ENCODE measurements at places on chromosomes 4 and X.

- DNase-seq: peak; percentile 100
- H3K27me3 ChIP-seq: no peaks in the 10 kb centered on the region
- H3K4me1 ChIP-seq: no peaks in the 10 kb centered on the region
- peak within 1 kb of the TSS; percentile 99 for H3K27ac ChIP-seq
- H3K4me3 ChIP-seq: peak within 1 kb of the TSS; percentile 91
Measured at GRCh38 chr4:15681372-15682241, at the start of gene FAM200B. Gene FAM200B, plus strand, starts transcription at chr4:15681827. Its CDS starts 5,151 bp downstream, at chr4:15686978.

GRCh38 chr4:124713185-124713592 is 657 bp upstream of the ANKRD50 start:
- peak overlapping the region; percentile 94 for H3K27ac ChIP-seq
- H3K4me1 ChIP-seq: peaks cover 11% of the 10 kb centered on the region
- no peaks in the 10 kb centered on the region for H3K27me3 ChIP-seq
- DNase-seq: no peak
- no peaks in the 10 kb centered on the region for H3K36me3 ChIP-seq

DNA sequence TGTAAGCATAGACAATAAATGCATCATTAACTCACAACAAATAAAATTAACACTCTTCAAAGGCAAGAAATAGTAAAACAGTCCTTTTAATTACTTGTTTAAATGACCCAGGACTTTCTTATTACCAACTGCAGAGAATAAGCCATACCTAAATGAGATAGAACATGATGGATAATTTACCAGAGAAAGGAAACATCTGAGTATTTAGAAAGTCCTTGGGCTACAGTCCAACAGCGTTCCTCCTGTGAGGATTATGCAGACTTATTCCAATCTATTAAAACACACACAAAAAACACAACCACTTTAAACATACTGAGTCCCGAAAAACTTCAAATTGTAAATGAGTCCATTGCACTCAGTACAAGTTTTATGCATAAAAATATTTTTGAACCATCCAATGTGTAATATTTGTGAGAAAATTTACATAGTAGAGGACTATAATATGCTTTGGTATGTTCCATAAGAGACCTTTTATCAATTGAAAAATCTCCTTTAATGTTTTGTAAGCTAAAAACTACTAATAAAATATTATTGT is 129.2 kb downstream of the NR3C2 start:
- H3K27ac ChIP-seq: no peak overlapping the region
- no peak for DNase-seq
- H3K4me3 ChIP-seq: no peak overlapping the region
- no peaks in the 10 kb centered on the region for H3K36me3 ChIP-seq
- no peaks in the 10 kb centered on the region for H3K4me1 ChIP-seq
- no peaks in the 10 kb centered on the region for H3K27me3 ChIP-seq

DNA sequence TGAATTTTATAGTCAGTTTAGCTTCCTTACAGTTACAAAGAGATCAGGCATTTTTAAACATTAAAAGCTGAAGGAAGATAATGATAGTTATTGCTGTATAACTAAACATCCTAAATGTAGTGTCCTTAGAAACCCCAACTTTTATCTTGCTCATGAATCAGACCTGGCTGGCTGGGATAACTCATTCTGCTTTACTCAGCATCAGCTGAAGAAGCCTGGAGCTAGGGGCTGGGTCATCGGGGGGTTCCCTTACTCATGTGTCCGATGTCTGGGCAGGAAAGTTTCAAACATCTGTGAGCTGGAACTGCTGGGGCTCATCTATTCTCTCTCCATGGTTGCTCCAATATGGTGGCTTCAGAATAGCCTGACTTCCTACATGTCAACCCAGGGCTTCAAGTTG is 113.9 kb downstream of the MTNR1A start:
- no peak for DNase-seq
- no peak overlapping the region for H3K27ac ChIP-seq
- no peaks in the 10 kb centered on the region for H3K4me1 ChIP-seq
- H3K36me3 ChIP-seq: no peaks in the 10 kb centered on the region

Data from neuronal stem cell (in vitro differentiated cells).